ENCODE measurements at places on chromosomes 4 and X.

GRCh38 chr4:147194604-147195003 lies 248.9 kb upstream of the TTC29 start:
- DNase-seq = no peak

DNA sequence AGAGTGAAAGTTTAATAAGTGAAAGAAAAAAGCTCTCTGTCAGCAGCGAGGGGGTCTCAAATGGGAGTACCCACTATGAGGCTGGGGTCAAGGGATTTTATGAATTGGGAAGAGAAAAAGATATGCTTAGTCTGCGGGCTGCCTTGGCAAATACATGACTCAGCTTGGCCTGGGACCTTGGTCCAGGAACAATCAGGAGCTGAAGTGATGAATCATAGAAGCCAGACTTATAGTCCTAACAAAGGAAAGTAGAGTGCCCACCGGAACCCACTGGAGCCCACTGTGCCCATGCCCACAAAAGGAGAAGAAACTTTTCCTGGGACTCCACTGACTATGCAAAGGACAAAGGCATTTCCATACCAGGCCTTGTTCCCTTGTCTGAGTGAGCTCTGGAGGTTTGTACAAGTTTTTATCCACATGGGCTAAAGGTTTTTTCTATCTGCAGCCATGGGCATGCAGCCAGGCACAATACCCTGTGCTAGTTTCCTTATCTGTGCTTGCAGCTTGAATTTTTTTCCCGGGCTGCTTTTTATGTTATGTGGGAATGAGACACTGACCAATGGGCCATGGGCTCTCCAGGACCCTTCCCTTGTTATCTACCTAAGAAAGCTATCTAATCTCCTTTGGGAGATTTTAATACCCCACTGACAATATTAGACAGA lies 201.7 kb downstream of the FAM133A start:
- DNase-seq = no peak

DNA sequence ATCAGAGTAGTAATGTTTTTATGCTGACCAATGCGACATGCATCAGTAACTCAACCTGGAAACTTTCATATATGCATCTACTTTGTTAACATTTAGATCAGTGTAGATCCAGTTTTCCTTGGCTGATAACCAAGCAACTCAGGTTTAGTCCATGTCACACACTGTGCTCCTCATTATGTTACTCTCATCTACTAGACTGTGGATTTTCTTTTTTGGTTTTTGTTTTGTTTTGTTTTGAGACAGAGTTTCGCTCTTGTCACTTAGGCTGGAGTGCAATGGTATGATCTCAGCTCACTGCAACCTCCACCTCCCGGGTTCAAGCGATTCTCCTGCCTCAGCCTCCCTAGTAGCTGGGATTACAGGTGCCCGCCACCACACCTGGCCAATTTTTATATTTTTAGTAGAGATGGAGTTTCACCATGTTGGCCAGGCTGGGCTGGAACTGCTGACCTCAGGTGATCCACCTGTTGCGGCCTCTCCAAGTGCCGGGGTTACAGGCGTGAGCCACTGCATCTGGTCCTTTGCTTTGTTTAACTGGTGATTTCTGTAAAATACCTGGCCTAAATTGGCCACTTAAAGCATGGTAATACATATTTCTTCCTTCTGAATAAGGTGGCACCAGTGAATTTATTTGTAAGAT lies 48.6 kb downstream of the SMARCAD1 start:
- DNase-seq = no peak

DNA sequence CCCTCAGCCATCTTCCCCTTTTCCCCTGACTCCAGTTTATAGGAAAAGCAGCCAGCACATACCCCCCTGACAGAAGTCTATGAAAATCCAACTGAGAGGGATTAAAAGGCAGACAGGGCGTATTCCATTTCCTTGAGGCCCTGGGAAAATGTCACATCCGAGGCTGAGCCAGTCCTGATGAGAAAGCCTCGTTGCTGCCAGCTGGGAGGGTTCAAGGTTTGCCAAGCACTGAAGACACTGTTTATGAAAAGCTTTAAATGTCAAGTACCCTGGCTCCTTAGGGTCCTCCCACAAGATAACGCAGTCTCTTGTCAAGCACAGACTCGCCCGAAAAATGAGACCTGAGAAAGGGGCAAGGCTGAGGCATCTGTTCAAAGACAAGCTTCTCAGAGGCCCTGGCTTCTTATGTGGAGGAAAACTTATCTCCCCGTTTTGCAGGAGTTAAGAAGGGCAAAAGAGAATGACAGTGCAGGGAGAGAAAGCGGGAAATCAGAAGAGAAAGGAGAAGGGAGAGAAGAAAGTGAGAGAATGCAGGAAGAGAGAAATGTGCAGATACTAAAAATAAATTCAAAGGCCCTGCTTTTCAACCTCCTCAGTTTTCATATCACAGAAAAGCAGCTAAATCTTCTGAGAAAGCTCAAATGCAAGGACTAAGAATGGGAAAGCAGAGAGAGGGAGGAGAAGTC lies 44.7 kb downstream of the SCD5 start:
- no peak for DNase-seq

DNA sequence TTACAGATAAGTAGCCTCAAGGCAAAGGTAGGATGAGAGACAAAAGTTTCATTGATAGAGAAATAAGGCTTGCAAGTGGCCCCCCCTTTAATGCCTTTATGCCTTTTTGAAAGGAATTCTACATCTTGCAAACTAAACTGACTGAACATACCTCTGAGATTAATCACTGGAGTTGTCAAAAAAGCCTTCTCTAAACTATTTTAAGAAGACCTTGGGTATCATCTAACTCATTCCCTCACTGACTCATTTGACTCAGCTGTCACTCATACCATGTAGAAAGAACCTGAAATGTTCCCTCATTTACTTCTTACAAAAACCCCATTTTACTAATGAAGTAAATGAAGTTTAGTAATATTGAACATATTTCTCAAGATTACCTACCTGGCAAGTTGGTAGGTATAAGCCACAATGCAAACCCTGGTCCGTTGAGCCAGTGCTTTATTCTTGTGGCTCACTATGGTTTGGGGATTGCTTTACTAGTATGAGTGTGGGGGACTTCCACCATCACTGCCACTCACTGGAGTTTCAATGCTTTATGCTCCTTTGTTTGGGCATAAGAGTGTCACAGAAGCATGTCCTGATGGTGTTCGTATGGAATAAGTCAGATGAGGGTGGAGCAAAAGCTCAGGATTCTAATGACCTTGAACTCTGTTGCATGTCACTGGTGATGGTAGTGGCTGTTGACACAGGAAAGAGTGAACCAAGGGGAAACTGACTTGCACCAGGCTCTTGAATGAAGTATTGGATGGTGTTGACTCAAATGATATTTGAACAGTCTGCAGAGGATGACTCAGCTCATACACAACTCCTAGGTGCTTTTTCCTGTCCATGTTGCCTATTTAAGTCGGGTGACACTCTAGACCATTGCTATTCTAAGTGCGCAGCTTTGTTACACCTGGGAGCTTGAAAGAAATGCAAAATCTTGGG lies 305.5 kb upstream of the EMCN start:
- no peak for DNase-seq

- DNase-seq = no peak
Measured at GRCh38 chr4:174870311-174870710, 41.3 kb upstream of the GLRA3 start.

- no peak for DNase-seq
Measured at GRCh38 chr4:42446823-42447222, 49.5 kb downstream of the SHISA3 start.

DNA sequence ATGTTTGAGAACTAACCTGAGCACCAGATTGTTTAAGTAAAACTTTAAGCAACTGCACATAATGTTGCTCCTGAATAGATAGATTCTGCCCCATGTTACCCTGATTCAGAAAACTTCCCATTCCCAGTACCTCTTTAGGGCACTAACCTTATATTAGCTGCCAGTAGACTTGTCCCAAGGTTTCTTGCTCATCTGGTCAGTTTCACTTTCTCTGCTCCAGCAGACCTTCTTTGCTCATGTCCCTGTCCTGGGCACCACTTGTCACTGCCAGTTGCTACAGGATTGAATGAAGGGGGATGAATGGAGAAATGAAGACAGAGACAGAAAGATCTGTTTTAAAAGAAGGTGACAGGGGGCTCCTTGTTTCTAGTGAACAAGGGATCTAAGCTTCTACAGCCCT lies 65.2 kb upstream of the UGT2B10 start:
- DNase-seq = no peak

GRCh38 chr4:138248058-138248457 lies 5.9 kb upstream of the SLC7A11 start:
- DNase-seq = no peak

DNA sequence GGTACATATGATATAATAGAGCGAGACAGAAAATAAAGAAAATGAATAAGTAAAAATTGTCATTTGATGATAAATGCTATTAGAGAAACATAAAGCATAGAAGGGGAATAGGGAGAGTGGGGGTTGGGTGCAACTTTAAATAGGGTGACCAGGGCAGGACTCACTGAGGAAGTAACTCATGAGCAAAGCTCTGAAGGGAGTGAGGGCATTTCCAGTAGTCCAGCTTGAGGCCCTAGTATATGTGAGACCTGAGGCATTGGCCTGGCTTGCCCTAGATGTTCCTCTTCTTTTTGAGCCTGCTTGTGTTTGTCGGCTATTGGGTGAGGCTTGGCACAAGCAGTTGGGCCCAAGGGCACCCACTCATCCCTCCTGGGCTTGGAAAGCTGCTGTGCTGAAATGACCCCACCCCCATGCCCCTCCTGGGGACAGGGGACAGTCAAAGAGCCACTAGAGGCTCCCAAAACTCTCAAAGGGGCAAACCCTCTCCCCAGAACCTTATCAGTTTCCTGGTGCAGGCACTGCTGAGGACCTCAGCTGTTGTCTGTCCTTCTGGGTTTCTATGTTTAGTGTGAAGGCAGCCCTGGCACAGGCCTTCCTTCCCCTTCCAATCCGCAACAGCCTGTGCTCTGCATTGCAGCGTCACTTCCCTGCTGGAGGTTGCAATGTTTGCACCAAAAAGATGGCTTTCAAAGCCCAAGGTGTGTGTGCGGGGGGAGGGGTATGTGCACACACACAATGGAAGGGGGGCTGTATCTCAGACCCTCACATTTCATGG lies 40.1 kb downstream of the APLN start:
- no peak for DNase-seq

DNA sequence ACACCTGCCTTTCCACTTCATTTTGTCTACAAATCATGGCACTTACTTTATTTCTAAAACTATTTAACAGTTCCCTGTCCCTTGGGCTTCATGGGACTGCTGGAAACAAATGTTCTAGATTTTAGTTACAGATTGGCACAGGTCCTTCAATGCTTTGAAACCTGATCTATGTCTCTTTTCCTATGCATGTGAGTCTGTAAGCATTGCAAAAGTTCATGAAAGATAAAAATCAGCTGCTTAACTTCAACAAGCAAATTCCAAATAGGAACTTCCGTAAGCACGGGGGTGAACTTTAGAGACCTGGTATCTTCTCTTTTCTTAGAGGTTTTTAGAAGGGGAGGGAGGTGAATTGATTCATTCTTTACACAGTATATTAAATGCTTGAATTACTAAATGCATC lies 9.5 kb downstream of the LGI2 start:
- no peak for DNase-seq

GRCh38 chrX:55663584-55663983 lies 40.4 kb downstream of the FOXR2 start:
- no peak for DNase-seq

- no peak for DNase-seq
Measured at GRCh38 chrX:9940421-9940820, 26.7 kb upstream of the CLDN34 start.

DNA sequence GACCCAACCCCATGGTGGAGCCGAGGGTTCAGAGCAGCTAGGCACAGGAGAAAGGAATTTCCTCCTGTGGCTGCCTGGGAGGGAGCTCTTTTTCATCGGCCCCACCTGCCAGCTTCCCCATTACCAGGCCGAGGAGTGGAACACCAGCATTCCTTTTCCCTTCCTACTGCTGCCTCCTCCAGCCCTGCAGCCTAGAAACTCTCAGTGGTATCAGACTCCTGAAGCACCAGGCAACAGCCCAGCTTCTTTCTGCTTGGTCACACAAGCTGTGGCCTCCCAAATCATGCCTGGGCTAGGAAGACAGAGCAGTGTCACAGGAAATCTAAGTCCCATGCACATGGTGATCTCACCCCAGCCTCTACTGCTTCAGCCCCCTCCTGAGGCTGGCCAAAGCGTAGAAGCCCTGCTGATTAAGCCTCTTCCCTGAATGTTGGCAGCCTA lies 30.1 kb downstream of the RTL5 start:
- no peak for DNase-seq

- DNase-seq = no peak
Measured at GRCh38 chr4:115844180-115844579, 730.8 kb upstream of the NDST4 start.

GRCh38 chr4:174429701-174430410 lies 92.4 kb downstream of the HPGD start:
- DNase-seq = no peak

- DNase-seq = no peak
Measured at GRCh38 chr4:118727360-118727759, 42.2 kb downstream of the METTL14 start.

- no peak for DNase-seq
Measured at GRCh38 chr4:107050525-107051135, 14.5 kb upstream of the DKK2 start.

DNA sequence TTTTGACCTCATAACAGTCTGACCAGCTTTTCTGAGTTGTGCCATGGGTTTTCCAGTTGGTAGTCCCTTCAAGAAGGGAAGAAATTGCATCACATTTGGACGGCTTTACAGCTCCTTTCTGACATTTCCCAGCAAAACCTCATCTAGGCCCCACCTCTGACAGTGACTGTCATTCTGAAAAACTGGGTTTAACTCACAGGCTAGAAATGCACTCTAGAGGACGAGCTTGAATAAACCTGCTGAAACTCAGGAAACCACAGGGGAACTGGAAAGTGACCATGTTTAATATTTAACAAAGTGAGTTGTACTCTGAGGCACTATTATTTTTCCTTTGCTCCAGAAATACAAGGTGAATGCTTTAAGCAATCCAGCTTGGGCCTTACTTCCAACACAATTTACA lies 434.3 kb upstream of the RASGEF1B start:
- DNase-seq = no peak

DNA sequence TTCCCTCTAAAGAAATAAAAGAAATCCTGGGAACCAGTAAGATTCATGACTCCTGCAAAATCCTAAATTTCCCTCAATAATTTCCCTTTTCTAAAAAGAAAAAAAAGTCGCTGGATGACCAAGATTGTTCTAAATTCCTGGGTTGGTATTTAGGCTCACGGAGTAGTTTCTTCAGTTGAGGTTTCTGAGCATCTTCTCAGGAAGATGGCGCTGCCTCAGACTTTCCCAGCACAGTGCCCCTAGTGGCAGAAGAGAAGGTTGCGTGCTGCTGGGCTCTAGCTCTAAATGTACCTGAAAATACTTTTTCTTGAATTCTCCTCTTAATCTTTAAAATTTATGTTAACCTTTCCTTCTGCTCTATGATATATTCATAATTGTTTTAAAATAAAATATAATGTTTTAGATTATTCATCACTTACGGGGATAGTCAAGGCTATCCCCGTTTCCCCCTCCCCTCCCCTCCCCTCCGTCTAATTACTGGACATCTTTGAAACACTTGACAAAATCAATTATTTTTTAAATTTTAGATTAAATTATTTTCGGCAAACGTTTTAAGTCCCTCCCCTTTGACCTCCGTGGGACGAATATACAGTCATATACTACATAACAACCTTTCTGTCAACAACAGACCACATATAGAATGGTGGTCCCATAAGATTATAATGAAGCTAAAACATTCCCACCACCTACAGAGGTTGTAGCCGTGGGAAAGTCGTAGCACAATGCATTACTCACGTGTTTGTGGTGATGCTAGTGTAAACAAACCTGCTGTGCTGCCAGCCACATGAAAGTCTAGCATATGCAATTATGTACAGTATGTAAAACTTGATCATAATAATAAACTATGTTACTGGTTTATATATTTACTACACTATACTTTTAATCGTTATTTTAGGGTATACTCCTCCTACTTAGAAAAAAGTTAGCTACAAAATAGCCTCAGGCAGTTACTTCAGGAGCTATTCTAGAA lies 41.0 kb upstream of the GATB start:
- no peak for DNase-seq
